HT1080 (cell line): ENCODE measurements at places on chromosomes 2 and 18. TPM values are rescaled to one million over a fixed set of nuclear protein-coding genes. Genes with fewer than 3 reads are reported as not detected.

Gene PARD3B
- 0.73 and 2.2 TPM in 2 replicates for total RNA-seq

Gene GAD1
- 2.4 and 3.7 TPM in 2 replicates for total RNA-seq

Gene POTEI
- total RNA-seq = 0.31 and 0.33 TPM in 2 replicates

Gene DARS1
- 66.5 and 71.2 TPM in 2 replicates for total RNA-seq

Gene CD207
- total RNA-seq = not detected in 2 replicates

Gene RGPD4
- not detected in 2 replicates for total RNA-seq

Gene KLHL14
- total RNA-seq = 0.07 TPM in 1 of 2 replicates, not detected in the other

Gene TMEM37
- 0.24 and 0.27 TPM in 2 replicates for total RNA-seq

Gene SPDYA
- total RNA-seq = 0.19 and 0.33 TPM in 2 replicates

Gene GALNT13
- 0.21 and 0.33 TPM in 2 replicates for total RNA-seq

Gene PLCD4
- 1.7 and 2.4 TPM in 2 replicates for total RNA-seq
